Renal pelvis (tissue), 12 donors: ENCODE measurements at places on chromosomes 7 and 10. TPM values are rescaled to one million over a fixed set of nuclear protein-coding genes. Genes with fewer than 3 reads are reported as not detected.

STAG3 gene
- 10.2 TPM for polyA plus RNA-seq

HABP2 gene
- polyA plus RNA-seq = 0.73 TPM

OR9A2 gene
- polyA plus RNA-seq = not detected

BLOC1S2 gene
- polyA plus RNA-seq = 36.3 TPM

PRKRIP1 gene
- polyA plus RNA-seq = 39.2 TPM

CFAP69 gene
- 12.4 TPM for polyA plus RNA-seq

MUC12 gene
- polyA plus RNA-seq = 0.38 TPM

ANXA8L1 gene
- polyA plus RNA-seq = not detected

PPP2R2D gene
- polyA plus RNA-seq = 42.6 TPM

DDIT4 gene
- 51.4 TPM for polyA plus RNA-seq

CLEC5A gene
- 0.31 TPM for polyA plus RNA-seq

SPDYE8 gene
- polyA plus RNA-seq = 0.64 TPM
